GM13976 (cell line): ENCODE measurements at places on chromosomes 16 and 17.

- DNase-seq, result no peak
Observed at GRCh38 chr17:42651392-42651791, 7.7 kb upstream of the TUBG2 start.

GRCh38 chr17:32960815-32961214, 30.8 kb upstream of the SPACA3 start:
- DNase-seq, result no peak

GRCh38 chr17:74282587-74283370, 8.7 kb downstream of the DNAI2 start:
- DNase-seq, result peak; percentile 69

GRCh38 chr16:25033852-25034251, 18.7 kb upstream of the ARHGAP17 start:
- no peak for DNase-seq

DNA sequence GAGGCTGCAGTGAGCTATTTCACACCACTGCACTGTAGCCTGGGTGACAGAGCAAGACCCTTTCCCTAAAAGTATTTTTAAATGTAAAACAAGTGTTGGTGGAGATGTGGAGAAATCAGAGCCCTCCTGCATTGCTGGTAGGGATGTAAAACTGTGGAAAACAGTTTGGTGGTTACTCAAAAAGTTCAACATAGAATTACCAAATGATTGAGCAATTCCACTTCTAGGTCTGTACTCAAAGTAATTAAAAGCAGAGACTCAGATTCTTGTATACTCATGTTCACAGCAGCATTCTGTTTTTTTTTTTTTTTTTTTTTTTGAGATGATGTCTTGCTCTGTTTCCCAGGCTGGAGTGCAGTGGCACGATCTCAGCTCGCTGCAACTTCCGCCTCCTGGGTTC, 141.8 kb downstream of the PITPNC1 start:
- no peak for DNase-seq

- peak; percentile 86 for DNase-seq
Observed at GRCh38 chr16:49463529-49463928, 89.9 kb downstream of the C16orf78 start.

DNA sequence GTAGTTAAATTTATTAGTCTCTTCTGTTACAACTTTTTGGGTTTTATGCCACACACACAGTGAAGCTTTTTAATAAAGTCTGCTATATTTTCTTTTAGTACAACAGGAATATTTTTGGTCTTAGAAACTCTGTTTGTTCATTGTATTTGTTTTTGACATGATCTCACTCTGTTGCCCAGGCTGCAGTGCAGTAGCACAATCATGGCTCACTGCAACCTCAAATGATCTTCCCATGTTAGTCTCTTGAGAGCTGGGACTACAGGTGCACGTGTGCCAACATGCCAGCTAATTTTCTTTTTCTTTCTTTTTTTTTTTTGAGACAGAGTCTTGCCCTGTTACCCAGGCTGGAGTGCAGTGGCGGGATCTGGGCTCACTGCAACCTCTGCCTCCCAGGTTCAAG, 27.1 kb downstream of the PPM1D start:
- DNase-seq, result no peak

DNA sequence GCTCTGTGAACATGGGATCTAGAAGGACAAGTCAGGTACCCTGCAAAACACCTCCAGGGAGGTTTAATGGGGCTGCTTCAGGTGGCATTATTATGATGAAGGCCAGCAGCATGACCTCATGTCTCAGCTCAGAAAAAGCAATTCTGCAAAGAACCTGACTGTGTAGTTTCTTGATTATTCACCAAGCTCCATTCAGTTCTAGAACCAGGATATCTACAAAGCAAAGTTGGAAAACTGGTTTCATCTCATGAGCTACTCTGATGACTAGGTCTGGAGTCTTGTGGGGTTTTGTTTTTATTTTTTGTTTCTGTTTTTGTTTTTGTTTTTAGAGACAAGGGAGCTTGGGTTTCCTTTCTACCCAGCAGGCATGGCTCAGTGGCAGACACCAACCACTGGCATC, 19.0 kb upstream of the LRRC37A3 start:
- no peak for DNase-seq

GRCh38 chr17:32912218-32912897, 15.6 kb upstream of the TMEM98 start:
- no peak for DNase-seq
